Aorta (tissue), 5 donors: ENCODE measurements at places on chromosomes 7 and 10.

DNA sequence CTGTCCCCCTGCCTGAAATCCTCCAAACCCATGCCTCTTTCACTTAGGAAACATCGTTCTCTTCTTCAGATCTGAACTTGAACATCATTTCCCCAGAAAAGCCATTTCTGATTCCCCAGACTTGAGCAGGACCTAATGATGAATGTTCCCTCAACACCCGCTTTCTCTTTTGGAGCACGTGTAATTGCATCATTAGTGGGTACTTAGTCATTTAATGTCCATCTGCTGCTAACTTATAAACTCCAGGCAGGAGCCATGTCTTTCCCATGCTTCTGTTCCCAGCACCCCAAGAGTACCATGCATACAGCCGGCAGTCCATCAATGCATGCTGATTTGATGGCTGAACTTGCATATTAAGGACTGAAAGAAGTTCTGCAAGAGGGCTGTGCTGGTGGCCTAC is 36.5 kb upstream of the ECHDC3 start:
- DNase-seq = no peak

- DNase-seq = peak; percentile 34
Observed at GRCh38 chr7:45065031-45065995, 23.5 kb downstream of the NACAD start.

DNA sequence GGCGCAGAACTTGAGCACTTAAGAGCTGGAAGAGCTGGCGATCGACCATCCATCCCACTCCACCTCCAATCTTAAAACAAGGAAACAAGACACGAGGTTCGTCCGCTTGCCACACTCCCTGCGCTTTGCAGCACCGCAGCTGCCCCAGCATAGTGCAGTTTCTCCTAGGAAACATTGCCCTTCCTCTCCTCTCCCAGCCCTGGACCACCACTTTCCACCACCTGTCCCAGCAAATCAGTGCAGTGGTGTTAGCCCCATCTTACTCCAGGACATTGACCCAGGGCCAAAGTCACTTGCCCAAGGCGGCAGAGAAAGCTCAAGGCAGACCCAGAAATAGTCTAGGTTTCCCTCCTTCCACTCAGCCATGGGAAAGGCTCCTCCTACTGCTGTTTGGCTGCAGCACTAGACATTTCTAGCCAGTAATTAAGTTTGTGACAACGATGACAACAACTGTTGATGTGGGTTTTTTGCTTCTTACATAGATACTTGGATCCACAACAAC is 1.5 kb upstream of the PARD3 start:
- DNase-seq = no peak

DNA sequence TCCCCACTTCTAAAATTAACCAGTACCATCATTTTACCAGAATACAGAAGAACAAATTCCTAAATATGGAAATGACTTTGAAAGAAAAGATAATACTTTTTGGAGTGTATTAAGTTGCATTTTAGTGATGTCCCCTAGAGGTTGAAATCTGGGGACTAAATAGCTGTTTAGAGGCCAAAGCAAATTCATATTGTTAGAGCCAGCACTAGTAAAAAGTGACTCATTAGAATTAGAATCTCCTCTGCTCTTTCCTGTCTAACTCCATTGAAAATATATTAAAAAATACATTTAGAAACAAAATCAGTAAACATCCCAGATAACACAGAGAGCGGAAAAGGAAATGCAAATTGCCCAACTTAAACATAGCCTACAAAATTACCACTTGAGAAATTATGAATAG is 1189.6 kb upstream of the C7orf33 start:
- no peak for DNase-seq

DNA sequence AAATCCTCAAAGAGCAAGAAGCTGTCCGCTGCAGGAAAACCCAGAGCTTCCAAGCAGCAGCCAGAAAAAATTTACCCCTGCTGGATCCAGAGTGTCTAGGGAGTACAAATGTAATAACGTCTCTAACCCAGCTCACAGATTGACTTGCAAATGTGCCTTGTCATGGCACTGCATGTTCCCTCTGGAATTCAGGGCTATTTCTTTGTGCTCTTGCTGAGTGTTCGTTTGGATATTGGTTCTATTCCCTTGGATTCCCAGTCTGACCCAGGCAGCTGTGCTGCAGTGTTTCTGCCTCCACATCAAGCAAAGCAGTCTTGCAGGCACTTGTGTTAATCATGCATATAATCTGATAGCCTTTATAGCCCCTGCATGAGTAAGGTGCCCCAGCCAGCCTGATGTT is 209.9 kb upstream of the GHITM start:
- DNase-seq = no peak

DNA sequence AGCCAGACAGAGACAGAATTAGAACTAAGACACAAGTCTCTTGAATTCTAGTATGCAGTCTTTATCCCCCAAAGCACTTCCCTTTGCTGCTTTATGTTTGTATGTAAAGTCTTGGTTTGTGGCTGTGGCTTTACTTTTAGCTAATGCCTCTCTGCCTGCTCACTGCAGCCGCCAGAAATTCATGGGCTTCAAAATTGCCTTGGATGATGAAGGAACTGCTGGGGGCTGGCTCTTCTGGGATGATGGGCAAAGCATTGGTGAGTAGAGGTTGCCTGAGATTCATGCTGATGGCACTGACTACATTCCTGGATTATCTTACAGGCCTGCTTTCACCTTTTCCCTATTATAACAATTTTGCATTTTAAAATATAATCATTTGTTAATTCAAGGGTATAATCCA is 10.9 kb upstream of the MGAM2 start:
- DNase-seq = no peak

DNA sequence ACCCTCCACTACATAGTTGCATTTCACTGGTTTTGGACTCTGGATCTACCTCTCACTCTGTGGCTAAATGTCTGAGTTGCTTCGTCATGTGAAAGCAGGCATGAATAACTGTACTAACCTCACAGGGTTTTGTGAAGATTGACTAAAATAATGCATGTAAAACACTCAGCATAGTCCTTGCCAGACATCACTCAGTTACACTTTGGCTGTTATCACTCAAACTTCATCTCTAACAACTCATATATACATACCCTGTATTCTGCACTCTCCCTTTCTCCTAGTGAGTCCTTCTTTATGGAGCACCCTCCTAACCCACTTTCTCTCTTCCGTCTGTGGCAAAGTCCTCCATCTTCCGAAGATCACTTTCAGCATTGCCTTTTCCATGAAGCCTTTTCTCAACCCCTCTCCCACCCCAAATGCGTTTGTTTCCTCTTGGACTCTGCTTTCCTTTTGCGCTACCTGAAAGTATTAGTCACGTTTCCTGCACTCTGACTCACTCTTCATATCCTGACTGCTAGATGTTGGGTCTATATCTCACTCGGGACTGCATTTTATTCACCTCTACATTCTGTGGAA is 72.6 kb downstream of the OSBPL3 start:
- DNase-seq = no peak

GRCh38 chr7:78953726-78954363 is 499.6 kb downstream of the MAGI2 start:
- no peak for DNase-seq

DNA sequence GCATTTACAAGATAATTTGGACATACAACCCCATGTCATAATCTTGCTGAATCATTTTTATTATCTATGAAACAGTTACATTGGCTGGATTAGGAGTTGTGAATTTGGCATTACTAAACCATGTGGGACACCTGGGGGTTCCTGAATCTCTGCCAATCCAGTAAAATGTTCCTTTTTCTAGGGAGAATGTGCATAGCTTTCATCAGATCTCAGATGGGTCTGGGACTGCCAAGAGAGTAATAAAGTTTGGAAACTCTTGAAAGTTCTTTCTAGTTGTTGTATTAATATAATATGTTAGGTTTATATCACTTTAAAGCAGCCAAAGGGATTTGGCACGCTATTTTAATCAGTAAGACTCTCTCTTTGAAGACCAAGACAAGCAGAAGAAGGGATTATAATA is 62.7 kb downstream of the SEMA3E start:
- no peak for DNase-seq
